Stimulated activated CD4-positive, alpha-beta T cell treated with anti-CD3 and anti-CD28 coated beads, Interleukin-1b, Interleukin-23, amount 100 ng/mL, for 1 hour (primary cell): ENCODE measurements at places on chromosomes 16 and 17.

DNA sequence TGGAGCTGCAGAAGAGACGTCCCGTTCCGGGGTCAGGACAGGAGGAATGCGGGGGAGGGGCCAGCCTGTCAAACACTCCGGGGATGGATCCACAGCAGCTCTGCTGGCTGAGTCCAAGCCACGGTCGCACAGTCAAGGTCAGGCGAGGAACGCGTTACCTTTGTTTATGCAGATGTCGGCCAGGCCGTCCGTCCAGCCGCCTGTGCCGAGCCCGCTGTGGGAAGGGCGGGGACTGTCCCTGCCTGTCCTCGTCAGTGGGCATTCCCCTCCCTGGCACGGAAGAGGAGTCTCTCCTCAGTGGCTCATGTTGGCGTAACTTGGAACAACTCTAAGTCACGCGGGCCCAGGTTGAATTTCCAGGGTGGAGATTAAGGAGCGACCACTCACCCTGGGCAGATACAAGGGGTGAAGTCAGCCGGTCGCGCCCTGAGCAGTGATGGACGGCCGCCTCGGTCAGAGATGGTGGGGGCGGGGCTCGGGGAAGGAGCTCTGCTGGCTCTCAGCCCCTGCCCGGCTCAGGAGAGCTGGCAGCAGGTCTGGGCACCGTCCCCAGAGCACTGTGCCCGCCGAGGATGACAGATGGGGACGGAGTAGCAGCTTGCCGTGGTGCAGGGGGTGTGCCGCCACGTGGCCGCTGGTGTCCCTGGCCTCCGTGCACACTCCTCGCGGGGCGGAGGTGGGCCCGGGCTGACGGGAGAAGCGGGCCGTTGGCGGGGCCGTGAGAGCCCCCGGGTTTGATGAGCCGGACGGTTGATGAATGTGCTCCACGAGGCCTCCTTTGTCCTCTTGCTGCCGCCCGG is 7.3 kb downstream of the CACNA1H start:
- no peak for DNase-seq

DNA sequence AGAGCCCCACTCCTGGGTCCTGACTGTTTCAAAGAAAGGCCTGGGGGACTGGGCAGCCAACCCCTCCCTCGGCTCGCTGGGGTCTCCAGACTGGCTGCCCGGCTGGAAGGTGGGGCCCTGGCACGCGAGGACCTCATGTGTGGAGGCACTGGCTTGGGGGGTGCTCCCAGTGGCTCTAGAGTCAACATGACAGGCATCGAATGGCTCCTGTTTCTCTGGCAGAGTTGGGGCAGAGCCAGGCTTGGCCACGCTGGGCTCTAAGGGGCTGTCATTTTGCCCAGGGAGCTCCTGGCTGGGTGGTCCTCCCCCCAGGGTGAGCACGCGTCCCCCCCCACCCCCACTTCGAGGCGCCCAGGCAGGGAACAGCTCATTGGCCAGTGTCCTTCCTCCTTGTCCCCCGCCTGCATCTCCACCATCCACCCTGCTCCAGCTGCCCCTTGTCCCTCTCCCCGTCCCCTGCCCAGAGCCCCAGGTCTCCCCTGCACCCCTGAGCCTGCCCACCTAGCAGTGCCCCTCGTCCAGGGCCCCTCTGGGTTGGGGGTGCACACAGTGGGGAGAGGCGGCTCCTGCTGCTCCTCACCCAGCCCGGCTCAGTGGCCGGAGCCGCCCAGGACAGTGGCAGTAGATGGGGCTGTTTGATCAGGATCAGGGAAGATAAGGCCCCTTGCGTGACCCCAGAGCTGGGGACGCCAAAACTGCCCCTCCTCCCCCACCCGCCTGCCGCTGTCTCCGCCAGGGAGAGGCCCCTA is 2.7 kb downstream of the GCGR start:
- DNase-seq: no peak

GRCh38 chr16:13379266-13379665 is 477.9 kb downstream of the SHISA9 start:
- DNase-seq: no peak

GRCh38 chr17:40035162-40035559 is 19.0 kb downstream of the MED24 start:
- DNase-seq: no peak

GRCh38 chr17:7437950-7438614 is 1.2 kb upstream of the FGF11 start:
- DNase-seq: peak; percentile 16
